ENCODE measurements at places on chromosomes 11 and 22. TPM values are rescaled to one million over a fixed set of nuclear protein-coding genes. Genes with fewer than 3 reads are reported as not detected.

DNA sequence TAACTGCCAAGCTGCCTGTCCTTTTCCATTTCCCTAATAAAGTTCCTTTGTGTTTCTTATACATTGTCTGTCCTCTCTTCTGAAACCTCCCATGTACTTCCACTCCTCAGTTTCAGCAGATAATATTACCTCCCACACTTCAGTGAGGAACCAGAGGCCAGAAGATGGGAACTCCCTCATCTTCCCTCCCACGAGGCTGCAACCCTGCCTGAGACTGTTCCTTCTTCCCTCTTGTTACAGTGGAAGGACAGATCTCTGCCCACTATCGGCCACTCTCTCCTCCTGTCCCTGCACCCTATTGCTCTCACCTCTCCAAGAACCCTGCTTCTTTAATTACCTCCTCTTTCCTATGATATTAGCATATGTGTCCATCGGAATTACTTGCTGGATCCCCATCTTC is 38.1 kb upstream of the SWAP70 start:
- no peak overlapping the region for H3K27ac ChIP-seq
- H3K36me3 ChIP-seq, result peaks cover 5% of the 10 kb centered on the region
- no peaks in the 10 kb centered on the region for H3K27me3 ChIP-seq
- DNase-seq, result no peak

GRCh38 chr22:49370627-49371301 is 456.9 kb downstream of the BRD1 start:
- no peak overlapping the region for H3K27ac ChIP-seq
- no peak overlapping the region for H3K4me3 ChIP-seq
- H3K36me3 ChIP-seq, result peaks cover 4% of the 10 kb centered on the region
- H3K27me3 ChIP-seq, result no peaks in the 10 kb centered on the region
- H3K4me1 ChIP-seq, result no peaks in the 10 kb centered on the region

The GVQW3 gene
- 1.5 TPM for total RNA-seq

DNA sequence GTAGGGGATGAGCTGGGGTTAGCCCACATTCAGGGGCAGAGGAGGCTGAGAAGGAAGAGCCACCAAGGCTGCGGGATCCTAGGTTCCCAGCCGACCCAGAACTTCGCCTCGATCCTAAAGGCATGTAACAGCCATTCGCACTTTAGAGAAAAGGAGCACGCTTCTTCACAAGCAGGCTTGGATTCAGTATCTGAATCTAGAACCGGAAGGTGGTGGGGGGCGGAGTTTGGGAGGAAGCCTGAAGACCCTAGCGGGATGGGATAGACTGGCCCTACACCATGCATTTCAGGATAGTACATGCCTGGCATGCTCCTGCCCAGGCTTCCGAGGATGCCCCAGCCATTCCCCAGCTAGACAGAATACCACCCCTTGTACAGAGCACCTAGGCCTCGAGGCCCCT is 4.4 kb downstream of the SCARF2 start:
- H3K4me3 ChIP-seq, result no peak overlapping the region
- H3K4me1 ChIP-seq, result no peaks in the 10 kb centered on the region
- no peaks in the 10 kb centered on the region for H3K36me3 ChIP-seq

GRCh38 chr11:130725421-130726233 is 190.7 kb downstream of the SNX19 start:
- no peak overlapping the region for H3K27ac ChIP-seq
- H3K4me1 ChIP-seq, result peaks cover 15% of the 10 kb centered on the region
- H3K27me3 ChIP-seq, result no peaks in the 10 kb centered on the region

GRCh38 chr22:47073075-47073474 is 310.6 kb downstream of the TBC1D22A start:
- H3K4me1 ChIP-seq, result no peaks in the 10 kb centered on the region
- DNase-seq, result no peak
- H3K27ac ChIP-seq, result no peak overlapping the region
- no peaks in the 10 kb centered on the region for H3K27me3 ChIP-seq
- H3K36me3 ChIP-seq, result peaks cover 10% of the 10 kb centered on the region

GRCh38 chr11:36093548-36093947 is 149.7 kb downstream of the LDLRAD3 start:
- peaks cover 77% of the 10 kb centered on the region for H3K36me3 ChIP-seq
- no peaks in the 10 kb centered on the region for H3K27me3 ChIP-seq
- H3K4me3 ChIP-seq, result no peak overlapping the region

DNA sequence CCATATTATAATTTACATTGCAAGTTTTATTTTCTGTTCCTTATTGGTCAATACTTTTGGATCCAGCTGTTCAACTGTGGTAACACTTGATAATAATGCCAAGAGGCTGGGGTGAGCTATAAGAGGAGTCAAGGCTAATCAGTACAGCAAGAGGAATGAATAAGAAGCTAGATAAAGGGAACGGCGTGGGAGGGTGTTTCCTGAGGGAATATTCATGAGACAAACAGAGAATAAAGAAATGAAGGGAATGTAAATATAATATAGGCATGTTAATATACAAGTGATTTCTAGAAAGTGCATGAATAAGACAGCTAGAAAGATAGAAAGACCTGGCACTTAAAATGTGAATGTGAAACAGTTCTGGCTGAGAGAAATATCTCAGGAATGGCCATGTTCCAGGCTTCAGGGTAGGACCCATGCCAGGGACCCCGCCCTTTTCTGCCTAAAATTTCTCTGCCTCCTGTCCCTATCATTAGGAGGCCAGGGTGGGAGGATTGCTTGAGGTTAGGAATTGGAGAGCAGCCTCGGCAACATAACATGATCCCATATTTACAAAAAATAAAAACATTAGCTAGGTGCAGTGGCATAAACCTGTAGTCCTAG is 3.9 kb downstream of the OR51B4 start:
- peaks cover 73% of the 10 kb centered on the region for H3K27me3 ChIP-seq
- H3K27ac ChIP-seq, result no peak overlapping the region
- H3K36me3 ChIP-seq, result no peaks in the 10 kb centered on the region
- no peaks in the 10 kb centered on the region for H3K4me1 ChIP-seq
- H3K4me3 ChIP-seq, result no peak overlapping the region

GRCh38 chr11:75386942-75387630 is 12.2 kb upstream of the RPS3 start:
- H3K4me1 ChIP-seq, result peaks cover 5% of the 10 kb centered on the region
- H3K36me3 ChIP-seq, result no peaks in the 10 kb centered on the region
- H3K27ac ChIP-seq, result no peak overlapping the region
- no peak overlapping the region for H3K4me3 ChIP-seq

The GAL gene
- not detected for total RNA-seq

GRCh38 chr11:85718991-85719807 is 33.2 kb upstream of the CCDC89 start:
- peaks cover 13% of the 10 kb centered on the region for H3K4me1 ChIP-seq
- no peak overlapping the region for H3K4me3 ChIP-seq
- H3K36me3 ChIP-seq, result no peaks in the 10 kb centered on the region
- H3K27ac ChIP-seq, result no peak overlapping the region
- DNase-seq, result peak; percentile 85

GRCh38 chr11:1126935-1127663 is 30.7 kb upstream of the MUC5AC start:
- no peak overlapping the region for H3K4me3 ChIP-seq
- H3K27ac ChIP-seq, result no peak overlapping the region
- no peaks in the 10 kb centered on the region for H3K36me3 ChIP-seq
- peaks cover 48% of the 10 kb centered on the region for H3K27me3 ChIP-seq

- H3K36me3 ChIP-seq, result peaks cover 20% of the 10 kb centered on the region
- peak overlapping the region; percentile 88 for H3K27ac ChIP-seq
- H3K27me3 ChIP-seq, result no peaks in the 10 kb centered on the region
Observed at GRCh38 chr11:8732324-8732670, 49.7 kb downstream of the RPL27A start.

The IFITM1 gene
- total RNA-seq, result 1.8 TPM

The GDPD4 gene
- total RNA-seq, result not detected

DNA sequence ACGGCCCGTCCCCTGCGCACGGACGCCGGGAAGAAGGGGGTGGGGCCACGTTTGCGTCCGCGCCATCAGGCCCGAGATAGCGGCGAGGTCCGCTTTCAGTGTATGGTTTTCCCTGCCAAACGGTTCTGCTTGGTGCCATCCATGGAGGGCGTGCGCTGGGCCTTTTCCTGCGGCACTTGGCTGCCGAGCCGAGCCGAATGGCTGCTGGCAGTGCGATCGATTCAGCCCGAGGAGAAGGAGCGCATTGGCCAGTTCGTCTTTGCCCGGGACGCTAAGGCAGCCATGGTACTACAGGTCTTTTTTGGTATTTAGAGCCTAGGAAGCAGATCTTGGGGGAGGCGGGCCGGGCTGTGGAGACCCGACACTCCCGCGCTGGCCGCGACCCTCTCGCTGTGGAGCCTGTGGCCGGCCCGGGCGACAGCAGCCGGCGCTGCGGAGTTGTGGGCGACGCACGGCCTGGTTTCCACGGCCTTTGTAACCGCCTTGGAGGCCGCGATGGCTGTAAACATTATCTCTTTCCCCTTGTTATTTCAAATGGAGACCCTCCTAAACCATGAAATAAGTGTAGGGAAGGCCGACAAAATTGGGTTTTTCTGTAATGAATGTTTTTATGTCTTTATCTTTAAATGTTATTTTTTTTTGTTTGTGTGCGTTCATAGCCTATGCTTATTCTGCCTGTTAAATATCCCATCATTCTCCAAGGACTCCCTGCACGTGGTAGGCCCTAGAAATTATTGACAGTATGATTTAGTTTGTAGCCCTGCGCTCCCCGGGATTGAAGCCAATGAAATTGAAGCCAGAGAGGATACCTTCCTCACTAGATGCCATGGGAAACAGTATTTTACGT is at the start of gene AASDHPPT:
AASDHPPT (plus strand) TSS at position 54 of the 847 bp plus-strand sequence; CDS start at position 103, 49 bp downstream.
- peak within 1 kb of the TSS; percentile 97 for H3K27ac ChIP-seq
- peaks cover 37% of the 10 kb centered on the region for H3K4me1 ChIP-seq
- peaks cover 29% of the 10 kb centered on the region for H3K36me3 ChIP-seq
- H3K27me3 ChIP-seq, result no peaks in the 10 kb centered on the region

The WNT11 gene
- total RNA-seq, result not detected

GRCh38 chr22:32660292-32660691 is 141.2 kb upstream of the TIMP3 start:
- H3K36me3 ChIP-seq, result peaks cover 4% of the 10 kb centered on the region
- peak; percentile 71 for DNase-seq
- no peak overlapping the region for H3K27ac ChIP-seq
- peaks cover 7% of the 10 kb centered on the region for H3K4me1 ChIP-seq

Measured in MCF 10A (cell line).